ENCODE measurements at places on chromosomes 6 and 20.

DNA sequence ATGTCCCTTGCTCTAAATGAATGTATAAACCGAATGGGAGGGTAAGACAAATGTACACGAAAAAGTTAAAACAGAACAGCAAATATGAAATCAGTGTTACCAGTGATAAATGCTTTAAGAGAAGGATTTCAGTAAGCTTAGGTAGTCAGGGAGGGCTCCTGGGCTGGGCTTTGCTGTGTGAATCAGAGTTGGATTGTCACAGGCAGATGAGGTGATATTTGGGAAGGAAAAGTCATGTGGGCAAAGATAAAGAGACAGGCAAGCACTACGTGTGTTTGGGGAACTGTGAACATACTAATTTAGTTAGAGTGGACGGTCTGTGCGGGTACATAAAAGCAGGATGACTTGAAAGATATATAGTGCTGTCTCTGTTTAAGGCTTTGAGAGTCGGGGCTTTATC lies 114.8 kb downstream of the CRYBG1 start:
- no peak overlapping the region for H3K4me3 ChIP-seq
- H3K27ac ChIP-seq: no peak overlapping the region
- H3K27me3 ChIP-seq: no peaks in the 10 kb centered on the region
- H3K4me1 ChIP-seq: peaks cover 3% of the 10 kb centered on the region
- no peak for DNase-seq

GRCh38 chr6:15255481-15255880 lies 9.6 kb downstream of the JARID2 start:
- no peak for DNase-seq
- peaks cover 50% of the 10 kb centered on the region for H3K4me1 ChIP-seq
- H3K27ac ChIP-seq: no peak overlapping the region
- H3K4me3 ChIP-seq: no peak overlapping the region

- H3K36me3 ChIP-seq: no peaks in the 10 kb centered on the region
- no peaks in the 10 kb centered on the region for H3K27me3 ChIP-seq
- no peak overlapping the region for H3K4me3 ChIP-seq
- no peak overlapping the region for H3K27ac ChIP-seq
Measured at GRCh38 chr6:89270951-89271721, 44.0 kb downstream of the GABRR2 start.

- DNase-seq: no peak
- H3K4me1 ChIP-seq: peaks cover 15% of the 10 kb centered on the region
- no peaks in the 10 kb centered on the region for H3K36me3 ChIP-seq
- no peaks in the 10 kb centered on the region for H3K27me3 ChIP-seq
- H3K27ac ChIP-seq: no peak overlapping the region
Measured at GRCh38 chr6:118524686-118525085, 23.4 kb upstream of the PLN start.

GRCh38 chr20:21714297-21715192 lies 9.1 kb downstream of the PAX1 start:
- H3K27me3 ChIP-seq: peaks cover 10% of the 10 kb centered on the region
- no peaks in the 10 kb centered on the region for H3K4me1 ChIP-seq
- DNase-seq: no peak
- no peaks in the 10 kb centered on the region for H3K36me3 ChIP-seq
- H3K27ac ChIP-seq: no peak overlapping the region

- no peaks in the 10 kb centered on the region for H3K36me3 ChIP-seq
- no peaks in the 10 kb centered on the region for H3K27me3 ChIP-seq
- H3K4me3 ChIP-seq: no peak overlapping the region
Measured at GRCh38 chr6:51024126-51024525, 205.5 kb downstream of the TFAP2B start.

DNA sequence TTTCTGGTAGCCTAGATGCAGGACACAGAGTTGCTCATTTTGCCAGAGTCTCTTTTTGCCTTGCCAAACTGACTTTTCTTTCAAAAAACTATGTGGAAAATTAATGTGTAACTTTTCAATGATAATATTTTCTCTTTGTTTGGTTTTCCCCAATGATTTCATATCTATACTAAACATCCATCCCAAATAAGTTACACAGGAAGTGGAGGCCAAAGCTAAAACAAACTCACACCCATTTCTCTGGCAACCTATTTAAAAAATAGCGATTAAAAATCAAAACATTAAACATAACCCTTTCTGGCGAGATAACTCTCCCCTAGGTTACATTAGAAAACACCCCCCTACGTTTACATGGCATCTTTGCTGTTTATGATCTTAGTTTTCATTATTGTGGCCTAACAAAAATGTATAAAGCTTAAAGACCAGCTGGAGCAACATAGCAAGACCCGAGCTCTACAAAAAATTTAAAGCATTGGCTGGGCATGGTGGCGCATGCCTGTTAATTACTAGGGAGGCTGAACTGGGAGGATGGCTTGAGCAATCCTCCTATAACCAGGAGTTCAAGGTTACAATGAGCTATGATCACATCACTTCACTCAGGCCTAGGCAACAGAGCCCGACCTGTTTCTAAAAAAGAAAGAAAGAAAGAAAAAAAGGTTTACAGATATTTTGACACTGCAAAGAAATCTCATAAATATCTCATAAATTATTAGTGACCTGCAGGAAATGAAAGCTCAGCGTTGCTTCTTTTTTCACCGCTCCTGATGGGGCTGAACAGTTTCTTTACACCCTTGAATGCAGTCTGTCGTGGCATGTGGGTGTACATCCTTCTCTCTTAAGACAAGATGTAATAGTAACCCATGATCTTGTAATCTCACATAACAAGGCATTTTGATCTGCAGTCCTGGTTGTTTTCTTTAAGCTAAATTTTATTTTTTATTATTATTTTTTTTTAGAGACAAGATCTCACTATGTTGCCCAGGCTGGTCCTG lies 32.8 kb upstream of the CEP85L start:
- H3K36me3 ChIP-seq: no peaks in the 10 kb centered on the region
- no peak overlapping the region for H3K27ac ChIP-seq
- peaks cover 13% of the 10 kb centered on the region for H3K4me1 ChIP-seq
- H3K4me3 ChIP-seq: no peak overlapping the region

- no peaks in the 10 kb centered on the region for H3K4me1 ChIP-seq
- no peak for DNase-seq
- H3K27ac ChIP-seq: no peak overlapping the region
- H3K4me3 ChIP-seq: no peak overlapping the region
Measured at GRCh38 chr20:57649617-57650015, 29.4 kb upstream of the ZBP1 start.

DNA sequence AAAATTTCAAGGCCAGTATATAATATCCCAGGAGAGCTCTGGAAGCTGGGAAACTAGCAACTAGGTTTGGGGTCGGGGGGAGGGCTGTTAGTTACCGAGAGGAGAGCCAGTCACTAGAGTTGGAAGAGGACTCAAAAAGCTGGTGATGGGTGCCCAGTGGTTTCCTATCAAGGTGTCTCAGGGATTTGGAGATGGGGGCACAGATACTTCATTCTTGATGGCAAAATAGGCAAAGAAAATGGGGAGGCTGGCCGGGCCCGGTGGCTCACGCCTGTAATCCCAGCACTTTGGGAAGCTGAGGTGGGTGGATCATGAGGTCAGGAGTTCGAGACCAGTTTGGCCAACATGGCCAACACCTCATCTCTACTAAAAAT lies 805 bp downstream of the PHF1 start:
- DNase-seq: no peak
- no peaks in the 10 kb centered on the region for H3K36me3 ChIP-seq
- H3K27me3 ChIP-seq: no peaks in the 10 kb centered on the region
- peaks cover 40% of the 10 kb centered on the region for H3K4me1 ChIP-seq

GRCh38 chr6:36076178-36077063 lies 48.8 kb downstream of the MAPK14 start:
- peaks cover 14% of the 10 kb centered on the region for H3K36me3 ChIP-seq
- no peak overlapping the region for H3K4me3 ChIP-seq
- no peak overlapping the region for H3K27ac ChIP-seq
- H3K27me3 ChIP-seq: no peaks in the 10 kb centered on the region
- H3K4me1 ChIP-seq: no peaks in the 10 kb centered on the region
- no peak for DNase-seq

GRCh38 chr6:168584671-168585070 lies 143.7 kb downstream of the SMOC2 start:
- no peaks in the 10 kb centered on the region for H3K36me3 ChIP-seq
- no peak overlapping the region for H3K4me3 ChIP-seq
- H3K4me1 ChIP-seq: no peaks in the 10 kb centered on the region
- no peak overlapping the region for H3K27ac ChIP-seq
- DNase-seq: no peak

DNA sequence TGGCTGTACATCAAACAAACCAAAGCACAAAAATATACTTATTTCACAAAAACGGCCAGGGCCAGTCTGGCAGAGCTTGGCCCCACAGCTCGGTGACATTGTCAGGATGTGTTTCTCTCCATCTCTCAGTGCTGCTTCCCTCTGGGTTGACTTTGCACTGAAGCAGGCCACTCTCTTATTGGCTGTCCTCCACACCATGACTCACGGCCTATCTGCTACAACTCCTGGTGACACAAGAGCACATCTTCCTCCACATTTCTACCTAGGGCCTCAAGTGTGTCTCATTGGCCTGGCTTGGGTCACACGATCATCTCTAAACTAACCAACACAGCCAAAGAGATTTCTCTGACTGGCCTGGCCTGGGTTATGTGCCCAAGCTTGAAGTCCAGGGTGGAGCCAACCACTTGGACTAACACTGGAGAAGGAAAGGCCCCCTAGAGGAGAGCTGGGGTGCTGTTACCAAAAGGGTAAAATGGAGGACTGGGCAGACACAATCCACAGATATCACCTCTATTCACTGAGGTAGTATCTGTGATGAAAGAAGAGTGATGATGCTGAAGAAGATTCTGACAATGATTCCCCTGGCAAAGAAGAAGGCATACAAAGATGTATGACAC lies 159.8 kb upstream of the TSHZ2 start:
- DNase-seq: no peak
- H3K27me3 ChIP-seq: no peaks in the 10 kb centered on the region
- no peak overlapping the region for H3K27ac ChIP-seq
- no peak overlapping the region for H3K4me3 ChIP-seq
- H3K36me3 ChIP-seq: no peaks in the 10 kb centered on the region
- no peaks in the 10 kb centered on the region for H3K4me1 ChIP-seq

GRCh38 chr20:33789858-33790182 lies 21.3 kb upstream of the CHMP4B start:
- no peak overlapping the region for H3K4me3 ChIP-seq
- H3K36me3 ChIP-seq: no peaks in the 10 kb centered on the region
- no peak for DNase-seq
- H3K27ac ChIP-seq: peak overlapping the region; percentile 77

GRCh38 chr6:76792394-76792793 lies 670.9 kb downstream of the HTR1B start:
- no peaks in the 10 kb centered on the region for H3K36me3 ChIP-seq
- no peak for DNase-seq
- H3K27ac ChIP-seq: no peak overlapping the region
- no peak overlapping the region for H3K4me3 ChIP-seq
- peaks cover 53% of the 10 kb centered on the region for H3K4me1 ChIP-seq
- no peaks in the 10 kb centered on the region for H3K27me3 ChIP-seq

- DNase-seq: peak; percentile 49
- H3K4me3 ChIP-seq: no peak overlapping the region
- peaks cover 12% of the 10 kb centered on the region for H3K4me1 ChIP-seq
- H3K36me3 ChIP-seq: no peaks in the 10 kb centered on the region
- H3K27ac ChIP-seq: no peak overlapping the region
Measured at GRCh38 chr6:30154709-30155519, 6.1 kb downstream of the TRIM10 start.

DNA sequence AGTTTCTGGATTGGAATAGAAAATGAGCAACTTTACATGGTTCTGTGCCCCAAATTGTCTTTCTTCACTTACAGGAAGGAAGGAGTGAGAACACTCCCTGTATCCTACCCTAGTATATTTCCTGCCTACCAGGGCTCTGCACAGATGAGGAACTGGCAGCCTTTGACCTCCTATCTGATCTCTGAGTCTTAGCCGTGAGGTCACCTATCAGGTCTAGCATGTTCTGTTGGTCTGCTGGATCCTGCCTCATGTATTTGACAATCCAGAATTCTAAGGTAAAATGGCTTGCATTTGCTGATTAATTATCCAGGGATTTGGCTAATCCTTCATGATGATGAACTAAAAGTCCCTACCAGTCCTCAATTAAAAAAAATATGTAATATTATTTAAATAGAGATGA lies 35.0 kb upstream of the TRAM2 start:
- no peak overlapping the region for H3K4me3 ChIP-seq
- H3K4me1 ChIP-seq: no peaks in the 10 kb centered on the region

DNA sequence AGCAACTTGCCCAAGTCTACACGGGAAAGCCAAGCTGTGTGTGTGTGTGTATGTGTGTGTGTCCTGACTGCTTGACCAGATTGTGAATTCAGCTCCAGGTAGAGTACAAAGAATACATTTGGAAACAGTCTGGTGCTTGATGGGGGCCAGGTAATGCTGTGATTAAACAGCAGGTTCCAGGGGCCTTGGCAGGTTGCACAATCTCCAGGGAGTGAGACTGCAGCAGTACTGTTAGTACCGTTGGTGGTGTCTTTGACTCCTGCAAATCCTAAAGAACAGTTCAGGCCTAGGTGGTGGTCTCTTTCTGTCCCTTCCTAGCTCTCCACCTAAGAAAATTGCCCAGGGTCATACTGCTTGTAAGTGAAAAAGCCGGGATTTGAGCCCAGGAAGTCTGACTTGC lies 11.2 kb upstream of the PSMF1 start:
- H3K4me3 ChIP-seq: no peak overlapping the region
- no peak for DNase-seq
- no peaks in the 10 kb centered on the region for H3K27me3 ChIP-seq
- no peak overlapping the region for H3K27ac ChIP-seq
- H3K36me3 ChIP-seq: no peaks in the 10 kb centered on the region
- no peaks in the 10 kb centered on the region for H3K4me1 ChIP-seq

DNA sequence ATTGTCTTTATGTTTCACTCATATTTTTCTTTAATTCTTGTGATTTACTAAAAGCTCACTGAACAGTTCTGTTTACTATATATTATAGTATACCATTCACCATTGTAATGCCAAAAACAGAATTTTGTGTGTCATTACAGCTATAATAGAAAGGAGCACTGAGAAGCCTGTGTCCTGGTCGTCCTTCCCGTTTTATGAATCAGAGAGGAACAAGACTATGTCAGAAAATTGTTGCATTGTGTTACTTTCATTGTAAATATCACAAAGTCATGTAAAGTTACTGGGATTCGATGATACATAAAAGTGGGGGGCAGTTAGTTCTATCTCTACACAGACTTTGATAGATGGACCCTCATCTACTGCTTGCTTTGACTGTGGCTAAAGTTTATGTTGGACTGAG lies 145.1 kb downstream of the QKI start:
- peaks cover 2% of the 10 kb centered on the region for H3K4me1 ChIP-seq
- H3K36me3 ChIP-seq: no peaks in the 10 kb centered on the region
- no peak overlapping the region for H3K27ac ChIP-seq

DNA sequence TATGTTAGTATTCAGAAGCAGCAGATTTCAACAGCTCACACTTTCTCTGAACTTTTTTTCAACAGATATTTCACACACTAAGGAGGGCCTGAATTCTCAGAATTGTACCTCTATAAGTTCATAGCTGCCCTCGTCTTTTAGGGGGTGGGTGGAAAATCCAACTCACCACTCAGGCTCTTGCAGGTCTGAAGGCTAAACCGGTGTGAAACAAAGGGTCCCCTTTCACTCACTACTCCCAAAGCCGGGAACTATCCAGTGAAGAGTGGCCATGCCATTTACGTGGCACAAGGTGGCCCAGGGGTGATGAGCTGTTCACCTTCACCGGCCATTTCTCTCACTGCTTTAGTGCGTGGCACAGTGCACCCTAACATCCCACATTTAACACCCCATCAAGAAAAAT lies 24.2 kb downstream of the TBC1D7 start:
- H3K27me3 ChIP-seq: no peaks in the 10 kb centered on the region
- DNase-seq: no peak
- H3K36me3 ChIP-seq: peaks cover 4% of the 10 kb centered on the region
- H3K4me1 ChIP-seq: no peaks in the 10 kb centered on the region
- H3K4me3 ChIP-seq: no peak overlapping the region

- H3K36me3 ChIP-seq: no peaks in the 10 kb centered on the region
- H3K4me1 ChIP-seq: peaks cover 35% of the 10 kb centered on the region
- no peak overlapping the region for H3K4me3 ChIP-seq
- no peak overlapping the region for H3K27ac ChIP-seq
Measured at GRCh38 chr6:163516908-163517307, 102.4 kb downstream of the QKI start.

Data from body of pancreas (tissue), 4 donors.